Activated B cell treated with CpG ODN at 0.5 μM for 24 hours (primary cell): ENCODE measurements at places on chromosomes 12 and 14.

- DNase-seq: no peak
Observed at GRCh38 chr12:25771476-25771875, 187.0 kb upstream of the RASSF8 start.

DNA sequence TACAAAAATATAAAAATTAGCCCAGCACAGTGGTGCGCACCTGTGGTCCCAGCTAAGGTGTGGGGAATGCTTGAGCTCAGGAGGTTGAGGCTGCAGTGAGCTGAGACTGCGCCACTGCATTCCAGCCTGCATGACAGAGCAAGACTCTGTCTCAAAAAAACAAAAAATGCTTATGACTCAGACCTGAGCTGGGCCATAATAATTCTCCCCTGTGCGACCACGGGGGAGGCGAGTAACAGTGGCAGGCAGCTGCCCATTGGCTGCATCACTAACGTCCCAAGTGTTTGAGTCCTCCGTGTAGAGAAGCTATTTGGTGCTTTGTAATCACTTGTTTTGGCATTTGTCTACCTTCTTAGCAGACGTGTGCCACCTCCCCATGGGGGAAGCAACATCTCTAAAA is 24.9 kb downstream of the PSMC1 start:
- no peak for DNase-seq

- DNase-seq: no peak
Observed at GRCh38 chr14:21804981-21805380, 131.4 kb upstream of the OR4E1 start.

DNA sequence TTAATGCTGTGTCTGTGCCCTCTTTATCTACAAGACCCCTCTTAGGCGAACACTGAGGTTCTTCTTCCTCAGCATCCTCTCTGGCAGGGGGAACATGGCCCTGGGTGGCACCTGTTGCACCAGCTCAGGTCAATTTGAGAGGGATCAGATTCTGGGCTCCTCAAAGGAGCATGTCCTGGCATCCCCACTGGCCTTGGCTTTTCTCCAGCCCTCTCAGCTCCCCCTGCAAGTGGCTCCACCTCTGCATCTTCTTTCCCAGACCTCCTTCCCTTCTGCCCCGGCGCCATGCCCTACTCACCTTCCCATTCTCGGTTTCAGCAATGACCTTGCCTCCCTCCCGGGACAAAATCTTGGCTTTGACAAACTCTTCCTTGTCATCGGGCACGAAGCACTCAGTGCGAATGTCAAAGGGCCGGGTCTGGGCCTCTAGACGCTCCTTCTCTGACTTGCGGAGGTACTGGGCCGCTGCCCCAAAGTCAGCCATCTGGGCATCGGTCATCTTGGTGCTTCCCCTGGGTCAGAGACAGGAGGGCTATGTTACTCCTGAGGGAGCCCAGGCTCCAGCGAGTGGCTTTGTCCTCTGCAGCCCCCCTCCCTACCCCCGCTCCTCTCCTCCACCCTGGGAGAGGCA is 1.2 kb downstream of the MYH6 start:
- DNase-seq: no peak

DNA sequence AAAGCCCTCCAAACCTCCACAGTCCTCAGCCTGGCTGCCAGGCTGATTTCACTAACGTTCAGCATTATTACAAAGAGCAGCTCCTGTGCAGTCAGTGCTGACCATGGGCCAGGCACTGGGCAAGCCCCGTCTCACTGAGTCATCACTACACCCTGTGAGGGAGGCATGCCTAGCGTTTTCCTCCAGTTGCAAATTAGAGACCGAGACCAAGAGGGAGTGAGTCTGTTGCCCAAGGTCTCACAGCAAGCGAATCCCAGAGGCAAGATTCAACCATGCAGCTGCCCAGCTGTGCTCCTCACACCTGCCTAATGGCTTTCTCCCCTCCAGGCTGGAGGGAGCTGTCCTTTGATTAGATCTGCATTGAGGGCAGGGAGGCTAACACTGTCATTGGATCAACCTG is 229.3 kb upstream of the LHX5 start:
- no peak for DNase-seq

DNA sequence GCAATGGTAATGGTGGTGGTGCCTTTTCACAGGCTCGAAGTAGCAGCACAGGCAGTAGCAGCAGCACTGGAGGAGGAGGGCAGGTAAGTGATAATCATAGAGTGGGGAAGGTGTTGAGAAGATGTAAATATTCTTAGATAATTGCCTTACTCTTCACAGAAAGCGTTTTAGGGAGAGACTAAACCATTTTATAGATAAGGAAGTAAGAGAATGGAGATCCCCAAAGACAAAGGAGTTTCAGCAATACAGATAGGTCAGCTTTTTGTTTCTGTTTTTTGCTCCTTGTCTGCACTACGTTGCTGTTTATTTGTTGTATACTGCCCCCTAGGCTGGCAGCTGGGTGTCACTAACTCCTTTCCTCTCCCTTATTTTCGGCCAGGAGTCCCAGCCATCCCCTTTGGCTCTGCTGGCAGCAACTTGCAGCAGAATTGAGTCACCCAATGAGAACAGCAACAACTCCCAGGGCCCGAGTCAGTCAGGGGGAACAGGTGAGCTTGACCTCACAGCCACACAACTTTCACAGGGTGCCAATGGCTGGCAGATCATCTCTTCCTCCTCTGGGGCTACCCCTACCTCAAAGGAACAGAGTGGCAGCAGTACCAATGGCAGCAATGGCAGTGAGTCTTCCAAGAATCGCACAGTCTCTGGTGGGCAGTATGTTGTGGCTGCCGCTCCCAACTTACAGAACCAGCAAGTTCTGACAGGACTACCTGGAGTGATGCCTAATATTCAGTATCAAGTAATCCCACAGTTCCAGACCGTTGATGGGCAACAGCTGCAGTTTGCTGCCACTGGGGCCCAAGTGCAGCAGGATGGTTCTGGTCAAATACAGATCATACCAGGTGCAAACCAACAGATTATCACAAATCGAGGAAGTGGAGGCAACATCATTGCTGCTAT is 2.0 kb downstream of the SP1 start:
- no peak for DNase-seq

- DNase-seq: no peak
Observed at GRCh38 chr12:81992461-81992860, 233.3 kb upstream of the PPFIA2 start.

DNA sequence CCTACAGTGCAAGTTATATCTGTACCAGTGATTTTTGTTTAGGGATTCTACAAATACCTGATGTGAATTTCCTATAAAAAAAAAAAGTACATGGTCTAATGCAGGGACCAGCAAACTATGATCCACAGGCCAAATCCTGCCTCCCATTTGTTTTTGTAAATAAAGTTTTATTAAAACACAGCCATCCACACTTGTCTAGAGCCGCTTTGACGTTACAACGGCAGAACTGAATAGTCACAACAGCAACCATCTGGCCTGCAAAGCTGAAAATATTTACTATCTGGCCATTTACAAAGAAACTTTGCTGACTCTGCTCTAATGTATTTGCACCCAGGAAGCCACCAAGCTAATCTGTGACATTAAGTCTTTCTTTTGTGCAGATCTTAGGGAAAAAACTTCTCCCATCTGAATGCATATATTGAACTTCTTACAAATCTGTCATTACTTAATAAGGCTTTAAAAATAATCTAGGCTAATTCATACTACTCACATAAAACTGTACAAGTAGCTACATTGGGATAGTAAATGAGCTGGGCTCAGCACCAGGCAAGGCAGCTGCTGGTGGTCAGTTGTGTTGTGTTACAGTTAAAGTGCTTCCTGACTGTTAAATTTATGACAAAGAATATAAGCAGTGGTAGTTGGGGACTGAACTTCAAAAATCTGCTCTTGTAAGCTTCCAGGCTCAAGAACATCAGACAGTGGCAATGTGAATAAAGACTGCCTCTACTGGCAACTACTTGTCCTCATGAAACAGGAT is 303.3 kb downstream of the MED13L start:
- DNase-seq: no peak
